Gastrocnemius medialis (tissue), 4 donors: ENCODE measurements at places on chromosomes 1 and 21. TPM values are rescaled to one million over a fixed set of nuclear protein-coding genes. Genes with fewer than 3 reads are reported as not detected.

The SPRR2F gene
- total RNA-seq, result not detected

GRCh38 chr1:18640228-18641004 lies 9.8 kb downstream of the PAX7 start:
- peaks cover 8% of the 10 kb centered on the region for H3K4me1 ChIP-seq
- peaks cover 99% of the 10 kb centered on the region for H3K27me3 ChIP-seq
- H3K4me3 ChIP-seq, result no peak overlapping the region
- H3K27ac ChIP-seq, result no peak overlapping the region

GRCh38 chr1:95957748-95958147 lies 723.7 kb downstream of the RWDD3 start:
- H3K27me3 ChIP-seq, result no peaks in the 10 kb centered on the region
- H3K4me3 ChIP-seq, result no peak overlapping the region
- no peaks in the 10 kb centered on the region for H3K36me3 ChIP-seq
- H3K27ac ChIP-seq, result no peak overlapping the region
- no peak for DNase-seq

GRCh38 chr1:192170196-192170984 lies 12.1 kb downstream of the RGS18 start:
- no peaks in the 10 kb centered on the region for H3K4me1 ChIP-seq
- H3K4me3 ChIP-seq, result no peak overlapping the region
- DNase-seq, result no peak
- no peaks in the 10 kb centered on the region for H3K27me3 ChIP-seq
- H3K36me3 ChIP-seq, result no peaks in the 10 kb centered on the region

DNA sequence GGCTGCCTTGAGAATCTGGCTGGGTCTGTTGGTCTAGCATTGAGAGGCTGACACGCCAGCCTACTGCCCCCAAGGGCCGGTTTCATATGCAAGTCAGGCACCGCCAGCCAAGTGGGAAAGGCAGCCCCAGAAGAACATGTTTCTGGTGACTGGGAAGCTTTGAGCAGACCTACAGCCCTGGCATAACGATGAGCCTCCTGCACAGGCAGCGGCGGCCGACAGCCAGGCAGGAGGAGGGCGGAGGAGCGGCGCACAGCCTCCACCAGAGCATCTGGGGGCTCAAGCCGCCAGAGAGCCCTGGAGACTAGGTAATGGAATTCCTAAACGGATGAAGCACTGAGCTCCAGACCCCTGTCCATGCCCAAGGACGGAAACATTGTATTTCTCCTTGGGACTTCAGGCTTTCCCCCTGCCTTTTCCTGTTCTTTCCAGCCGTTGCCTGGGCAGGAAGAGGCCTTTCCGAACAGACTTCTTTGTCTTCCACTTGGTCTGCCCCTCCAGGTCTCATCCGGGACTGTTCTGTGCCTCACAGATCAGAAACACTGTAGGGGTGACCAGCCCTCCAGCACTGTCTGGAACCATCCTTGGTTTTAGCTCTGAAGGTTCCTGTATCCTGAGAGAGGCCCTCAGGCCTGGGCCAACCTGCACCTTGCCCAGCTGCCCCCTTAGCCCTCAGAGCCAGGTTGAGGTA lies 59.5 kb downstream of the IRF2BP2 start:
- no peak for DNase-seq
- no peaks in the 10 kb centered on the region for H3K27me3 ChIP-seq
- H3K27ac ChIP-seq, result no peak overlapping the region
- peaks cover 12% of the 10 kb centered on the region for H3K4me1 ChIP-seq
- H3K36me3 ChIP-seq, result no peaks in the 10 kb centered on the region

- no peaks in the 10 kb centered on the region for H3K36me3 ChIP-seq
- H3K27me3 ChIP-seq, result no peaks in the 10 kb centered on the region
- no peak overlapping the region for H3K27ac ChIP-seq
- no peaks in the 10 kb centered on the region for H3K4me1 ChIP-seq
- H3K4me3 ChIP-seq, result no peak overlapping the region
- no peak for DNase-seq
These were observed 183.6 kb downstream of the APP start for GRCh38 chr21:25986928-25987327.

The FCRL5 gene
- not detected for total RNA-seq

- H3K36me3 ChIP-seq, result no peaks in the 10 kb centered on the region
- H3K27ac ChIP-seq, result no peak overlapping the region
- H3K4me1 ChIP-seq, result no peaks in the 10 kb centered on the region
- DNase-seq, result no peak
- no peaks in the 10 kb centered on the region for H3K27me3 ChIP-seq
These were observed 12.7 kb upstream of the C1orf167 start for GRCh38 chr1:11749203-11749689.

DNA sequence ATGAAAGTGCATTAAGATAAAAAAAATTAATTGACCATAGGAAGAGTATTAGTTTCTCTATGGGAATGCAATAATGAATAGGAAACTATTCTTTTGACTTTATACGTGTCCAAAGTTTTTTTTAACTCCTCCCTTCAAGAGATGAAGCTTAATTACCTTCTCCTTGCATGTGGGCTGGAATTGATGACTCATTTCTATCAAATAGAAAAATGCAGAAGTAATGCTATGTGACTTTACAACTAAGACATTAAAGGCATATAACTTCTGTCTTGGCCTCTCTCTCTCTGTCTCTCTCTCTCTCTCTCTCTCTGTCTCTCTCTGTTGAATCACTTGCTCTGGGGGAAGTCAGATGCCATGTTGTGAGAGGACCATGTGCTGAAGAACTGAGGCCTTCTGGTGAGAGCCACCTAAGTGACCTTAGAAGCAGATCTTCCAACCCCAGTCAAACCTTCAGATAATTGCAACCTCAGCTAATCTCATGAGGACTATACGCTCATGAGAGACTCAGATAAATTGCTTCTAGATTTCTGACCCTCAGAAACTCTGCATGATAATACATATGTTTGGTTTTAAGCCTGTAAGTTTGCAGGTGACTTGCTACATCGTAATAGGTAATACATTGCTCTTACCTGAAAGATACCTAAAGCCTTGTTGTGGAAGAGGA lies 414.2 kb downstream of the KCNT2 start:
- no peak overlapping the region for H3K4me3 ChIP-seq
- H3K27ac ChIP-seq, result no peak overlapping the region
- DNase-seq, result no peak
- no peaks in the 10 kb centered on the region for H3K36me3 ChIP-seq
- no peaks in the 10 kb centered on the region for H3K4me1 ChIP-seq
- no peaks in the 10 kb centered on the region for H3K27me3 ChIP-seq
